GM20000 (cell line): ENCODE measurements at places on chromosomes 1 and 21.

- no peak for DNase-seq
These were observed 32.0 kb downstream of the SLC45A1 start for GRCh38 chr1:8349961-8350360.

DNA sequence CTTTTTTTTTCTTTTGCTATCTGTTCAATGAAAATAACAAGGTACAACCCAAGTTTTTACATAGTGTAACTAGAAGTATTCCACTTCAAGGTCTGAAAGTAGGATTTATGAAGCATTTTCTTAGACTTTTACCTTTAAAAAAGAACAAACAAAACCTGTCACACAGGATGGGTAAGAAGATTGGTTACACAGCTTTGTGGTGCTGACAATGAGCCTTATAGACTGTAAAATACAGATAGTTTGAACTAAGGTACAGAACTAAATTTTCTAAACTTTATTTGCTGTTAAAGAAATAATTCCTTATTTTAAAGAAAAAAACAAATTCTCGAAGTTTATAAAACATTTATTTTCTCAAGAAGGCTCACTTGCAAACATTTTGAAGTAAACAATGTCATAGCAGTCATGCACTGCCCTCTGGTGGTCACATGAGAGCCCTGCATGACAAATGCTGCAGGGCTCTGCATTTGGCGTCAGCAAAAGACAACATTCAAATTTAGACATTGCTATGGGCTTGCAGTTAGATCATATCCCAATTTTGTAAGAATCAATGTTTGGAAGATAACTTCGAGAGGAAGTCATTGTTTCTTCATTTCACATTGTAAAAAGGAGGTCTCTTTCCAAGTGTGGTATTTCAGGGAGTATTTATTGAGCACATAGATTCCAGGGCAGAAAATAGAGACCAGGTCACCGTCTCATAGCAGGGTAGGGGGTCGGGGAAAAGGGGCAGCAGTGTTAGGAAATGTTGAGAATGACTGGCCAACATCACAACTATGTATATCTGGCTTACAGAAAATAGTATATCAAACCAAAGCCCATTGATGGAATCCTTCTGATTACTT is 115.3 kb upstream of the FMN2 start:
- peak; percentile 49 for DNase-seq

- no peak for DNase-seq
These were observed 197.0 kb upstream of the UBE2U start for GRCh38 chr1:64006276-64007051.

DNA sequence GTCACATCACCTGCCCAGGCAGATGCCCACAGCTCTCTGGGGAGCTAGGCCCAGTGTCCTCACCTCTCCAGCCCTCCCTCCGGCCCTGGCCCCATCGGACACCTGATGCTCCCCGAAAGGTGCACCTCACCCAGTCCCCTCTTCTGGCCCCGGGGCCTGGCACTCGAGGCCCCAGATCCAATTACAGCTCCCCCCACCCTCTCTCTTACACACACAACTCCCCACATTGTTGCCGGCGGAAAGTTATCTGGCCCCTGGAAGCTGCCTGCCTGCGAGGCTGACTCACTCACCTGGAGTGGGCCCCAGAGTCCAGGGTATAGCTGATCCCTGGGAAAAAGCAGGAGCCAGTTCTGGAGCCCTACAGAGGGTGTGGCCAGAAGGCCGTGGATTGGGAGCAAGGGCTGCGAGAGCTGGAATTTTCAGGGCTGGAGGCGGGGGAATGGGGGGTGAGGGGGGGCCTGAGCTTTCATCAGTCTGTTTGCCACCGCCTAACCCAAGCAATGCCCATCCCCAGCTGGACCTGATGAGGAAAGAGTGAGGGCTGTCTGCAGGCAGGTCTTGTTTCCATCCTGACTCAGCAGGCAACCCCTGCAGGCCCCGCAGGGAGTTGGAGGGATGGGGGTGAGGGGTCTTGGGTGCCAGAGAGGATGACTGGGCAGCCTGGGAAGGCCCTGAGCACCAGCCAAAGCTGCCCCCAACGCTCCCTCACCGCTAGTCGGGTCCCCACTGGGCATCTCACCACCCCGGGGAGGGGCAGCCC is 948 bp downstream of the FBXO2 start:
- DNase-seq = no peak

- DNase-seq = no peak
These were observed 60.4 kb downstream of the RAP1GAP start for GRCh38 chr1:21608798-21609197.

DNA sequence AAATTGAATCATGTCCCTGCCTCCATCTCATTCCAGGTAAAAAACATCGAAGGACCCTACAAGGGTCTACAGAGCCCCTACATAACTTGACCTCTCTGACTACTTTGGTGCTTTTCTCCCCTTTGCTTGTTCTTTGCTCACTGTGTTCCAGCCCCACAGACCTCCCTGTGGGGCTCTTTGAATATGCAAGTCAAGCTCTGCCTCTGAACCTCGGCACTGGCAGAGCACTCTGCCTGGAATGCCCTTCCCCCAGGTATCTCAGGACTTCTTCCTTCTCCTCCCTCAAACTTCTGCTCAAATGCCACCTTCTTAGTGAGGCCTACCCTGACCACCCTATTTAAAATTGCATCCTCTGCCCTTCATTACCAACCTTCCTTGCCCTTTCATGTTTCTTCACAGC is 87.8 kb upstream of the CD34 start:
- no peak for DNase-seq

- no peak for DNase-seq
These were observed 9.0 kb downstream of the WNT4 start for GRCh38 chr1:22133931-22134324.

GRCh38 chr21:34022627-34023335 is 50.6 kb upstream of the MRPS6 start:
- no peak for DNase-seq
